ENCODE measurements at places on chromosomes 7 and 10.

DNA sequence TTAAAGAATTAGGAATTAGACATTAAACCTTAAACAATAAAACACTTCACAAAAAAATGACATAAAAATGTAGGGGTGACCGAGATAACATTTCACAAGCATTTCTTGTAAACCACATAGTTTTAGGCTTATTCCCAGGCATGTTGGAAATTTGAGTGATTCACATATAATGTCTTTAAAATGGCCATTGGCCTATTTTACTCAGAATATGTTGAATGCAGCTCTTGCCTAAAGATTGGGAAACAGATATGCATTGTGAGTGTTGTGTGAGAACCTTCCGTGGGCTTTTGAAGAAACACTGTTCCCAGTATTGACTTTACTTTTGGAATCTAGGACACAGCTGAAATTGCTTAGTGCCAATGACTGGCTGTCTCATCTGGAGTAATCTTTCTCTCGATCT lies 79.6 kb downstream of the ARL5B start:
- DNase-seq = no peak

DNA sequence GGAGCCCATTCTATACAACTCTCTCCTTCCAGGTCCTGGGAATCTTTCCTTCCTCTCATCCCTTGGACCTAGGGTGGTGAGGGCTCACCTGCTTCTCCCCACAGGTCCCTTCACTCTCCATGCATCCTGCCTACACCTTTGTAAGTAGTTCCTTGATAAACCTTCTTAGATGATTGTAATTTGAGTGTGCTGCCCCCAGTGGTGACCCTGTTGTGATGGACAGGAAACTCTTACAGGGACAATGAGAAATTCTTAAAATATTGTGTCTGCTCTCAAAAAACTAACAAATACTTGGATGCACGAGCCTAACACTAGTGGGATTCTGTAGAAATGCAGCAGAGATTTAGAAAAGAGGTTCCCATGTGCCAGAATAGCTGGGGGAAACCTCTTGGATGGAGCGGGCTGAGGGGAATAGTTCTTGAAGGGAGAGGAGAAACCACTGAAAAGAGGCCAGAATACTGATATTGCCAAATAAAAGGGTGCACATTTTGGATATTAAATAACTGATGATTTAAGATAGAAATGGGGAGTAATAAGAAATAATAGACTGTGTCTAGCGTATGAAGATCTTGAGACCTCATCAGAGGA lies 6.7 kb upstream of the PAXIP1 start:
- DNase-seq = no peak

DNA sequence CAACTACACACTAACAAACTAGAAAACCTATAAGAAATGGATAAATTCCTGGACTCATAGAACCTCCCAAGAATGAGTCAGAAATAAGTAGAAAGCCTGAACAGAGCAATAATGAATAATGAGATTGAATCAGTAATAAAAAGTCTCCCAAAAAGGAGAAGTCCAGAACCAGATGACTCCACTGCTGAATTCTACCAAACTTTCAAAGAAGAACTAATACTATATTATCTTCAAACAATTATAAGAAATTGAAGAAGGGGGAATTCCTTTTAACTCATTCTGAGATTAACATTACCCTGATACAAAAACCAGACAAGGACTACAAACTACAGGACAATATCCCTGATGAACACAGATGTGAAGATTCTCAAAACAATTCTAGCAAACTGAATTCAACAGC lies 47.8 kb upstream of the CDK6 start:
- no peak for DNase-seq

- no peak for DNase-seq
These were observed 173.4 kb upstream of the CTBP2 start for GRCh38 chr10:125333769-125334168.

DNA sequence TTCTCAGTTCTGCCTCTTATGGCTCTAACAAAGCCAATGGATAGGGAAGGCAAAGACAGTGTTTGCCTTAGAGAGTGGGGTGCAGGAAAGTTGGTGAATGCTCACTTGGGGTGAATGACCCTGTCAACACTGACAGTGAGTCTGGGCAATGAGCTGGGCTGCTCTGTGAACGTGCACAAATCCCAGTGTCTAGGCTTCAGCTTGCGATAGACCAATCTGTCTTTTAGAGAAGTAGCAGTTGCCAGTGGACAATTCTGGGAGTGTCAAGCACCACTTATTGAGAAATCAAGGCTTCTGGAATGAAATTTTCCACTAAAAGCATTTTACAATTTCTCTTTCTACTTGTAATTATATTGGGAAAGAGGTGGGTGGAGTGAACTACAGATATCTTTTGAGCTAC lies 141.4 kb downstream of the HERPUD2 start:
- no peak for DNase-seq

DNA sequence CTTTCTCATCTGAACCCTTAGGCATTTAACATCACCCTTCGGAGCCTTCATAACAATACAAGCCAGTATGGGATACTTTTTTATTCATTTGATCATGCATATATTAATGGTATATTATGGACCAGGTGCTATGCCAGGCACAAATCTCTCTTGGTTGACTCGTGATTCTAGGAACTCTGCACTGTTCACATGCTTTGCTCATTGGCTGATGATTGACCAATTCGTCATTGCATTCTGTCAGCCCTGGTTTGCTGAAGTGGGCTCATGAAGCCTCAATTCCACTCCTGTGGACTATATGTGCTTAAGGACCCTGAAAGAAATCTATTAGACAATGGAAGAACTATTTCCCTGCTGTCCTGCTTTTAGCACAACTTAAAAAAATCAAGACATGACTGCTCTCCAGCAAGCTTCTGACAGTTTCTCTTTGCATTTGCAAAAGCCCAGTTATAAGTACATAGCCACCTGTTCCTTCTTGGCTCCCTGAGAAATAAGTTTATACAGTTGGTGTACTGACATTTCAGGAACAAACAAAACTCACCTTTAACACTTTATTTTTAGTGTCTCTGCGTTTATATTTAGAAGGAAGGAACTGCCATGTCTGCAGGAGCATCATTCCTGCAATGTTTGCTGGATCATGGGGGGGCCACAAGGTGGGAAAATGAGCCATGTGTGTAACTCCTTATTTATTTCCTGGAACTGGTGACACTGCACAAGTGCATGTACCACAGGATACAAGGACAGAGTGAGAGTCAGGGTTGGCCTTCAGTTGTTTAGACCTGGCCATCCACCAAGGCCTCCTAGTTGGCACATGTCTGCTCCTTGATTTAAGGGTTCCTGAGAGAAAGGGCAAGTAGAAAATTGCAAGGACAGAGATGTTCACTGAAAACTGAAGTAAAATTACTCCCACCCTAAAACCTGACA lies 146.0 kb upstream of the NAMPT start:
- no peak for DNase-seq

GRCh38 chr7:157299613-157300368 lies 37.0 kb upstream of the DNAJB6 start:
- DNase-seq = no peak

DNA sequence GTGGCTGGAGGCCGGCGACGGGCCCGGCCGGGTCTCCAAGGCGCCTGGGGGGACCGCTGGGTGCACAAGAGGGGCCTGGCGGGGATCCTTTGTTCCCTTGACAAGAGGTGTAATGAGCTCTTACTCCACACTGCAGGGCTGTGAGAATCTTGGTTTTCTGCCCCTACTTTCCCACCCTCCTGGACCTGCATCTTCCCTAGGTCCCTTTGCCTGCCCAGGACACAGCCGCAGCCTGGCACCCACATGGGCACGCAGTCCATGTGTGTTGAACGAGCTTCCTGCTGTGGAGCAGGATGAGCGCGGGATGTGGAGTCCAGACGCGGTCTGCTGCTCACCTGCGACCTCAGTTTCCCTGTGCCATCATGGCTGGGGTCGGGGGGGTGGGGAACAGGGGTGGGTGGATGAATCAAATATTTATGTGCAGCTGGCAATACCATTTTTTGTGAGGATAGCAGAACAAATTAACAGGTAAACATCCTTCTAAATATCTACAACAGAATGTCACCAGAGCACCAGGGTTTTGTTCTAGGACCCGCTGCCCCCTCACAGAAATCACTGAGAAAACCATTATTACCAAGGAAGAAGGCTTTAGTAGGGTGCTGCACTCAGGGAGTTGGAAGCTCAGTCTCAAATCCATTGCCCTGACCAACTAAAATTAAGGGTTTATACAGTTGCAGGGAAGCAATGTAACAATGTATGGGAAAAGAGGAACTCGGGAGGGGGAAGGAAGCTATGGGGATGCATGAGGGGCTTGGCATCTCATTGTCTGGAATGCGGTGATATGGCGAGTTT lies 474 bp upstream of the NSMCE4A start:
- DNase-seq = no peak

- DNase-seq = no peak
These were observed 1.3 kb upstream of the UNC5B start for GRCh38 chr10:71211053-71211452.

DNA sequence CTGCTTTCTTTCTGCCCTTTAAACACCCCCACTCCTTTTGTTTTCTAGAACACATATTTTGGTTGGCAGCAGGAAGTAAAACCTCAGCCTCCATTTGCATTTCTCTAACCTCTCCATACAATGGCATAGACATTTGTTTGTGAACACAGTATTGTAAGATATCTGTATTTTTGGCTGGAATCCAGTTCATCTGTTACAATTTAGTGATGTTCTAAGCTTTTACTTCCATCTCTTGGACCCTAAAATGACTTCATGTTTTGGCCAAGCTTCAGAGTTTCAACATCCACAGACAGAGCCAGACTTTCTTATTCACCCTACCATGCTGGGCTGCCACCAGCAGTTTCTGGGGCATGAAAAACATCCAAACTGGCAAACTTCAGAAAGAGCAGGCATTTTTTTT lies 21.1 kb upstream of the AUTS2 start:
- no peak for DNase-seq

DNA sequence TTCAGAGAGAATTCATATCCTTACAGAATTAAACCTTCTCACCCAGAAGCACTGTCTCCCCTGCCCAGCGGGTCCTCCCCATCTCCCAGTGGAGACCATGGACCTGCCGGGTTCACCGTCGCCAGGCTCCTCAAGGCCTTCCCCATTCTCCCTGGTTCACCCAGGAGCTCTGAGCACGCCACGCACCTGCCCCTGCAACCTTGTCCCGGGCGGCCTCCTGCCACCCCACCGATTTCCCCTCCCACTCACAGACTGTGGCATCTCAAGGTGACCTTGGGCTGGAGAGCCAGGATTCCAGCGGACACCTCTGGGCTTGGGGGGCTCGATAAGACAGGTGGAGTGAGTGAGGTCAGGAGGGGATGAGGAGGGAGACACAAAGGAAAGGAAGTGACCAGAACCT lies 135.3 kb downstream of the PTPRN2 start:
- DNase-seq = no peak

DNA sequence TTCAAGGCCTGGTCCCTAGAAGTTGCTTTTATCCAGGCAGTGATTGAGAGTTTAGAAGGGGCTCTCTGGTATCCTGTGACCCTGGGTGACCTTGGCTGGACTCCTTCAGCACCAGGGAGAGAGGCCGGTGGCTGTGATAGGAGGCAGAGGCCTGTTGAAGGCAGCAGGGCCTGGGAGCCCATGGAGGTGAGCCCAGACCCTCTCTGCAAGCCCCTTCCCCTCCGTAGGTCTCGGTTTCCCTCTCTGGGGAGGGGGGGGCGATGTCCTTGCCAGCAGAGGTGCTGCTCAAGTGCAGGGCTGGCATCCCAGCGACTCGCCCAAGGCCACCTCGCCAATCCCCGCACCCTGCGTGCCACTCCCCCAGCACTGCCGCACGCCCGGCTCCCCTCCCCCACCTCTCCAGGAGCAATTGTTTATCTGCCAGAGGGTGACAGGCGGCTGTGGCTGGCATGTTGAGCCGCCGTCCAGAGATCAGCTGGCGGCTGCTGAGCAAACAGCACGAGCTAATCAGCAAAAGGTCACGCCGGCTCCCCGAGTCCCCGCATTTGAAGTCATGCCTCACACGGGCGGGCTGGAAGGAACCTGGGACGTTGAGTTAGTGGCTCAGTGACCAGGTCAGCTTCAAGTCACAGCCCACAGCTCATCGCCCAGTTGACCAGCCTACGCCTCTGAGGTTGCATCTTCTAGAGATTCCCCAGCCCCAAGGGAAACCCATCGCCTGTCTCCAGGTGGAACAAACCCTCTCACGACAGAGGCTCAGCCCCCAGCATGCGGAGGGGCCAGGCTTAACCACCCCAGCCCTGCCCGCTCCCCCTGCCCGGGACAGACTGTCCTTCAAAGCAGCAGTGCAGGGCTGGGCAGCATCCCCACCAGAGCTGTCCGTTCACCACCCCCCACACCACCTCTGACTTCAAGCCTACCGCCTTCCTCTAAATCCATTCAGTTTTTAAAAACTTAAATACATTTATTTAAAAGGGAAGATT lies 43.7 kb downstream of the ELFN1 start:
- DNase-seq = no peak

DNA sequence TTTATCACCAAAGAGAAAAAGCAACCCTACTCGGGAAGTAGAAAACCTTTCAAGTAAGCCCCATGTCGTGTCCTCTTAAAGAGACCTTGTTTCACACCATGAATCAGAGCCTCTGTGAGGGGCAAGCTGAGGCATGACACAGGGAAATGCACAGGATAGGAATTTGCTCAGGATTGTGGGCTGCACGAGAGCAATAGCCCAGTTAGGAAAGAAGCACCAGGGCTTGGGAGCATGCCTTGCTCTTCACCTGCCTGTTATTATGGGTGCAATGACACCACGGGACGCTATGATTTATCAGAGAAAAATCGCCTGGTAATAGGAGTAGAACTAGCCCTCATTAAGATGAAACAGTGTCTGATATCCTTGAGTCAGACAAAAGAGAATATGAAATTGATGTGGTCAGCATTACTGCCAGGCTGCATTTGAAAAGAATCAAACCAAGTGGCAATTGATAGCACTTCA lies 562.9 kb upstream of the NRP1 start:
- no peak for DNase-seq

- no peak for DNase-seq
These were observed 8.9 kb downstream of the SLC37A3 start for GRCh38 chr7:140389445-140389844.

DNA sequence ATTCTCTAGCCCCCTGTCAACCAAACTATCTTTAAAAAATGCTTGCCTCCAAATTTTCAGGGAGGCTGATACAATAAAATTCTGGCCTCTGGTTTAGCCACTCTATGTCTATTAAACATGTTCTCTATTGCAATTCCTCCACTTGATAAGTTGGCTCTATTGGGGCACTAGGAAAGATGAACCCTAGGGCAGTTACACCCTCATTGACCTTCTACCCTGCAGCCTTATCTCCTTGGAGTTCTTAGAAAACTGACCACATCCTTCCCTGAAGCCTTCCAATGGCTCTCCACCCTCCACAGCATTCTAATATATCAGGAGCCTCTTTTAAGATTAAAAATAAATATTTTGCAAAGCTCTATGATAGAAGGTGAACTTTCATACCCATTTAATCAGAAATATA lies 30.6 kb downstream of the SVOPL start:
- no peak for DNase-seq

DNA sequence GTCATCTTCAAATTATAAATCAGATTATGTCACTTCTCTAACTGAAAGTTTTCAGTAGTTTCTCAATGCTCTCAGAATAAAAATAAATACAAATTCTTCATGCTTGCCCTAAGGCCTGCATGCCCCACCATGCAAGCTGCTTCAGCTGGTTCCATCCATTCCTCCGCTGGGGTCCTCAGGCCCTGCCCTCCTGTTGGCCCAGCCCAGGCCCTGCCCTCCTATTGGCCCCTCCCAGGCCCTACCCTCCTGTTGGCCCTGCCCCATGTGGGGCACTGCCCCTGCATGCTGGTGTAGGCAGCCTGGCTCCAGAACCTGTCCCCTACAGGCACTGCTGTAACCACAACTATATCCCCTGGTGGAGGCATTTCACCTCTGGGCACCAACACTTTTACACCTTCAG lies 109.3 kb upstream of the TCERG1L start:
- no peak for DNase-seq

All from activated CD8-positive, alpha-beta memory T cell treated with anti-CD3 and anti-CD28 coated beads for 1 hour (primary cell).